ENCODE measurements at places on chromosomes 2 and 18.

DNA sequence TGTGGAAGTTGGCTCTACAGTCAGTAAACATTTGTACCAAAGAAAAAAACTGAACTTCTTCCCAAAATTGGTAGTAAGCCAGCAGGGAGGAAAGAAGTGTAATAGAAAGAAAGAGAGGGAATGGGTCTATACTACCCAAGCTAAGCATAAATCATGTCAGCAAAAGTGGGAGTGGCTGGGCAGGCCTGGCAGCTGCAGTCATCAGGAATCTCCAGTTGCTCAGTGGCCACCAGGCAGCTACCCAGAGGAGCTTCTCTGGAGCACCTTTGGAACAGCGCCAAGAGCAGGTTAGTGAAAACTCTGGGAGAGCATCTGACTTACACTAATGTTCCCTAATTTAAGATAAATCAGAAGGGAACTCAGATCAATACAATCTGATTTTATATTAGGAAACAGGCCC is 14.3 kb downstream of the FRZB start:
- DNase-seq = no peak

DNA sequence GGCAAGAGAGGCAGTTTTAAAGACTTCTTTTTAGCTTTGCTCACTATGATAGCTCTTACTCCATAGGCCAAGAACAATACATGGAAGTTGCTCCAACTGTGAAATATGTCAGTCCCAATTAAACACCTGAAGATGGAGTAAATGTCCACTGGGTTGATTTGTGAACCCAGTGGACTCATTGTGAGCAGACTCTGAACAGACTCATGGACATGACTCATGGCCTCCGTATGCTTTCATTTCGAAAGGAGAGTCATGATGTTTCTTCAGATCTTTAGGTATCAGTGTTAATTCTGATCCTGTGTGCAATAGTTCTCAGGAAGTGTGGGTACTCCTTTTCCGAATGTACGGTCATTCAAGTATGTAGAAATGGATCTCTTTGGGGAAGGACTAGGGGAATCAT is 5.4 kb upstream of the CWC22 start:
- DNase-seq = no peak

DNA sequence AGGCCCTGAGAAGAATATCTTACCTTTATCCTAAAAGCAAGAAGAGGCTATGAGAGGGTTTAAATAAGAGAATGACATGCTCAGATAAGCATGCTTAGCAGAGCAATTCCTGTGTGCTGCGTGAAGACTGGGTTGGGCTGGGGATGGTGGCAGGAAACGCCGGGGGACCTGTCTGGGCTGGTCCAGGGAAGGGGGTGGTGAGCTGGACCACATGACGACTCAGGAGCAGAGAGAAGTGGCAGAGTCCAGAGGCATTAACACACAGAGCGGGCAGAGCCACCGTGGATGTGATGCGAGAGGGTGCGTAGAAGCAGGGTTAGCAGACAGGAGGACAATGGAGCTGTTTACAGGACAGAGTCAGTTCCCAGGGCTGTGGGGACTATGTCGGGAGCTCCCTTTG is 84.5 kb downstream of the ZBTB7C start:
- peak; percentile 75 for DNase-seq

GRCh38 chr2:199988151-199988550 is 32.8 kb downstream of the MAIP1 start:
- DNase-seq = no peak

DNA sequence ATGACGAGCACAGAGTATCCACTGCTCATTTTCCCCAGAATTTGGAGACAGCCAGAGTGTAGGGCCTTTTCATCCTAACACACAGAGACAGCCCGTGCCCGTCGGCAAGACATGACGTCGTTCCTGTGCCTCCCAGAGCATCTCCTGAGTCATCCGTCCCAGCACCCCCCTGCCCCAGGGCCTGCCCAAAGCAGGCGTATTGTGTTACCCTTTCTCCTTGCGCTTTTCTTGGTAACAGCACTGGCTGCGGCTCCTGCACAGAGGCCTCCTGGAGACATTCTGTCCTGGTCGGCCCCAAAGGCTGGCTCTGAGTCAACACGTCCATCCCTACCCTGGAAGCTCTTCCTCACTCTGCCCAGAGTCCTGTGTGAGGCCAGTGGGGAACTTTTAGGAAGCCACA is 217.1 kb downstream of the KLHL29 start:
- no peak for DNase-seq

DNA sequence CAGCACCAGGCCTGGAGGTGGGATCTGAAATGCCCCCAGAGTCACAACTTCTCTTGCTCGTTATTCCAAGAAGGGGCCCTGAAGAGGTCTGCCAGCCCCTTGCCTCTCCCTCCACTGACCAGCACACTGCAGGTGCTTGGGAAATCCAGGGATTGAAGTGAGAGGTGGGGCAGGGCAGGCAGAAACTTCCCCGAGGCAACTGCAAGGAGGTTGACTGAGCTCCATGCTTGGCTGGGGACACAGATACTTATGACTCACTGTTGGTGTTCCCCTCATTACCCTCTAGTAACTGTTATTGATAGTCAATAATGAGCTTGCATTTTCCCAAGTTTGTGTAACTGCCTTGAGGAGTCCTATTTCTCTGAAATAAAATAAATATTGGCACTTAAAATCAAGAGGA is 47.5 kb downstream of the MARCO start:
- DNase-seq = peak; percentile 28

DNA sequence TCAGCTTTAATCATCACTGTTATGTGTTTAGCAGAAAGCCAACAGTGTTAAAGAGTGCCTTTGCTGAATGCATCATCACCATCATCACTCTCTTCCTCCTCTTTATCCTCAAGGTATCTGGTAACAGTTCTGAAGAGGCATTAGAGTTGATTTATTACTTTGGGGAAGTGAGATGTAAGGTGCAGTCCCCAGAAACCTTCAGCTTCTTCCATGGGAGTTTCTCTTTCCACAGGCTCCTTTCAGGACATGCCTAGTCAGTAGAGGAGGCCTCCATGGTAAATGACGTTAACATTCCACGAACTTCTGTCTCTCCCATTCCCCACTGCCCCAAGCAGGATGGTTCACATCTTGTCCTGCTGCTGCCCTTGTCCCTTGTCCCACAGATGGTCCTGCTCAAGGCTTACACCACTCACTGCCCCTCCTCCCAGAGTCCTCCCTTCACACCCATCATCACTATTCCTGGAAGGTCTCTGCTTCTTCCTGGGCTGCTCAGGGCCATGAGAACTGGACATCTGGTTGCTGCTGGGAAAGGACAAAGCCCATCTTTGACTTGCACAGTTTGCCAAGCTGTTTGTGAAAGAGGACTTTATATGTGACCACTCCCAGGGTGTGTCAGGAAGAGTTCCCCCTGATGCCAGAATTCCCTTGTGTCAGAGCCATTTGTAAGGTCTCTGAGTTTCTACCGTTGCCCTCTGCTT is 5.3 kb upstream of the REG1A start:
- DNase-seq = no peak
